DND-41 (cell line): ENCODE measurements at places on chromosomes 2 and 18.

DNA sequence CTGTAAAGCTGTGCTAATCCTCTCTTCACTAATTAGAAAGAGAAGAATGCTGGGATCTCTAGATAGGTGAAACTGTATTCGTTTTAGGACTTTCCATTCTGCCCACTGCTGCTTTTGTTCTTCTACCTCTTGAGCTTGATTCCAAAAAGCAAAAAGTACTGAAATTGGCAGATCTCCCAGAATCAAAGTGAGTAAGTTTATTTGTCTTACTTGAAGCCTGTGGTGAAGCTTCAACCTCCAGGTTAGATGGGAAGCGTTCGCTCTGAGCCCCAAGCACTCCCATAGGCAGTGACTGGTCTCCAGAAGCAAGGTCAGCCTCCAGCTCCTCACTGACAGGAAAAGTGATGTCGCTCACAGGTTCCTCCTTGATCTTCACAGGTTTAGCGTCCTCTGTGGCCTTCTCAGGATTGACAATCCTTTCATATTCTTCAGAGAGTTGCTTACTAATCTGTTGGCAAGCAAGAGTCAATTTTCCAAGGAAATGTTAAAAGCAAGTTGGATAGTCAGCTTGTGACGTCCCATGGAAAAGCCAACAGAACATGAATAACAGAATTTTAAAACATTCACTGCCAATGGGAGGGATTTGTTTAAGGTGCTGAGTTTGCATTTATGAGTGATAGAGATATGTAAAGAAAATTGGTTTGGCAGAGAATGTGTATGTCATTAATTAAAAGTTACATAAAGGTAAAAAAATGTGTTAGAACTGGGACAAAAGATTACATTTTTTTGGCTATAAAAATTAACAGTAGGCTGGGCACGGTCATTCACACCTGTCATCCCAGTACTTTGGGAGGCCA, 8.1 kb downstream of the SUPT7L start:
- DNase-seq: no peak

GRCh38 chr2:217225596-217225995, 365.7 kb upstream of the TNP1 start:
- no peak for DNase-seq

DNA sequence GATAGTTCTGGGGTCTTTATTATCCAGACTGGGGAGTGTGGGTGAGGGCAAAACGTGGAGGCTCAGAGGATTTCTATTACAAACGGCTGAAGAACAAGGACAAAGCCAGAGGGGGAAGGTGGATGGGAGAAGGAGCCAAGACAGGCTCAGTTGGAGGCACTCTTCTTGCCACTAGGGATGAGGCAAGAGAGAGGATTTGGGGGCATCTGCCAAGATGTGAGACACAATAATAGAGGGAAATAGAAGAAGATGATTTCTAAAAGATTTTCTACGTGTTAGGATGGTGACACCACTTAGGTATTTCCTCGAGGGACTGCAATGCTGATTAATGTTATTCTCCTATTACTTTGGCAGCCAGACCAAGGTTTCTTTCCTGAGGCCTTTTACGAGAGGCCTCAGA, 71.8 kb downstream of the APOB start:
- no peak for DNase-seq

GRCh38 chr2:19863303-19864041, 38.3 kb downstream of the TTC32 start:
- DNase-seq: peak; percentile 46

DNA sequence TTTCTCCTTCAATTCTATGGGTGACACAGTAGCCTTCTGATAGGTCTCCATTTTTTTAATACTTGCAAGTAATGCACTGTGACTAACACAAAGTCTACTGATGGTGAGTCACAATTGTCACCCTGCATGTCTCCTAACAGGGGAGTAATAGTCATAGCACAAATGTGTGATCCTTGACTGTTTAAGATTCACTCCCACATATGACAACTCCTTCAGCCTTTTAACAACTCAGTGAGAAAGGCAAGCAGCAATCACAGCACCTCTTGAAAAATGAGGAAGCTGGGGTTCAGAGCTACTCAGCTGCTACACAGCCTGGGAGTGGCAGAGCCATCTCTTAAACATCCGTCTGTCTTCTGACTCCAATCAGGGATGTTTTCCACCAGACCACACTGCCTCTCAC, 63.8 kb downstream of the EHD3 start:
- DNase-seq: no peak

DNA sequence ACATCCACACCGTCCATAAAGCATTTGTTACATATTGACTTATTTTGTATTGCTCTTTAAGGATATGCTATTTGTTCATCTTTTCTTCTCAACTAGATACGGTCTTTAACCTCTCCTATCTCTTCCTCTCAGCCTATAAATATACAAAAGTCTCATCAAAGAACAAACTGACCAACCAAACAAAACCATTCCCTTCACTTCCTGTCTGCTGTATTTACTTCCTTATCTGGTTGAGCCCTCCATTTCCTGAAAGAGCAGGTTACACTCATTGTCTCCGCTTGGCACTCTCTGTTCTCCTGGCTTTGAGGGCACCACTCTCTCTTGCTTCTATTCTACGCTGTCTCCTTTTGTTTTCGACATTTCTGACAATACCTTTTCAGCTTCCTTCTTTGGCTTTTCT, 431.9 kb upstream of the TCF4 start:
- DNase-seq: no peak

- DNase-seq: no peak
These were observed 59.9 kb upstream of the LRPPRC start for GRCh38 chr2:44055664-44056063.

GRCh38 chr18:46416706-46417638, 240.0 kb downstream of the LOXHD1 start:
- peak; percentile 28 for DNase-seq

DNA sequence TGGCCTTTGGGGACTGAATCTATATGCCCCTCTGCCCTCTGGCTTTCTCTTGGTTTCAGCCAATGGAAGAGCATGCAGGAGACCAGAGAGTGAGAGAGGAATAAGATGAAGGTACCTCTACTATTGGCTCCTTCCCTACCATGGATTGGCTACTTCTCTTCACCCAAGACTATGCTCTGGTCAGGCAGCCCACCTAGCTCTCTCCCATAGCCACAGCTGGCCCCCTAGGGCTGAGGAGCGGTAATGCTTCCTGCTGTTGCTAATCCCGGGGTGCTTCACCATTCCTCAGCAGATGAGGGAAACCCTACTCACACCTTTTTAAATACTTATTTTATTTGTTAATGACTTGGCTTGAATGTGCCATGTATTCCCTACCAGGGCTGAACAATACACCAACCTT, 142.4 kb downstream of the MREG start:
- DNase-seq: no peak

- no peak for DNase-seq
These were observed 80.3 kb upstream of the TSPYL6 start for GRCh38 chr2:54336136-54336976.

GRCh38 chr2:164589522-164589921, 31.8 kb downstream of the GRB14 start:
- no peak for DNase-seq

GRCh38 chr2:128630974-128631697, 312.5 kb upstream of the HS6ST1 start:
- peak; percentile 69 for DNase-seq

- DNase-seq: no peak
These were observed 242.1 kb downstream of the TMX3 start for GRCh38 chr18:68472701-68473295.

- no peak for DNase-seq
These were observed 75.3 kb downstream of the GALNT3 start for GRCh38 chr2:165718610-165719210.

- DNase-seq: no peak
These were observed 23.2 kb downstream of the SUMO1 start for GRCh38 chr2:202215179-202215578.

GRCh38 chr2:43082111-43082894, 144.1 kb downstream of the ZFP36L2 start:
- DNase-seq: peak; percentile 63

DNA sequence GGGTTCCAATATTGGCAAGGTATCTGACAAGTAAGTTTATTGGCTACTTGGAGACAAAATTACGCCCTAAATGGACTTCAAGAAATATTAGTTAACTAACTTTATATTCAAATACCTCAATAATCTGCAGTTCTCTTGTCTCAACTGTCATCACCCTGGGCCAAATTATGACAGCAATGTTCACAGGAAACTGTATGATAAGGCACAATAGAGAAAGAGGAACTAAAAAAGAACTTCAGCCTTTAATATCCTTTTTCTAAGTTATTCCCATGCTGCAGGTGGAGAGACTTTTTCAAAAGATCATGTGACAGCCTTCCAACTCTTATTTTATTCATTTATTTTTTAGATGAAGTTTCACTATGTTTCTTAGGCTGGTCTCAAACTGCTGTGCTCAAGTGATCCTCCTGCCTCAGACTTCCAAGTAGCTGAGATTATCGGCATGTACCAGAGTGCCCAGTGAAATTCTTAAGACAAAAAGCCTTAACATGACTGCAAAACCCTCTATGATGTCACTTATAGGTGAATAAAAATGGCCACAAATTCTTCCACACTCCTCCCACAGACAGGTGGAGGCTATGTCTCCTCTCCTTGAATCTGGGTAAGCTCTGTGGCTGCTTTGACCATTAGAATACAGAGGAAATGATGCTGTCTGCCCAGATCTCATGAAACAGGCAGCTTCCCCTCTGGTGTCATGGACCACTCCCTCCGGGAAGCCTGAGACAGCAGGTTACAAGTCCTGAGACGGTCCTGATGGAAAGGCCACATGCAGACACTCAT, 211.0 kb downstream of the TGIF1 start:
- DNase-seq: no peak

DNA sequence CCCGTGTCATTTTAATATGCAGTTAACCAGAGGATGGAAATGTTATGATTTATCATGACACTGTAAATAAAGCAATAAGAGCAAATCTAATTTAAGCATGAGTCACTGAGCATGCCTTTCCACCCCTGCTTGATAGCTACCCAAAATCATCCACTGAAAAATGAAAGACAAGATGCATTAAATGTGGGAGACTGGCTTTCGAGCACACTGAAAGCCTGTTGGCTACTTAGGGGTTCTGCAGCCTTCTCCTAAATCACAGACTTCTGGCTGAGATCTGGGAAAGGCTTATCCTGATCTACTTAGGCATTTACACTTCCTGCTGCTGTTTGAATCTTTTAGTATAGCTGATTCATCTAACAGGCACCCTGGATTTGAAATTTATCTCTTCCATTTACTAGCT, 778.3 kb upstream of the CDH7 start:
- no peak for DNase-seq

DNA sequence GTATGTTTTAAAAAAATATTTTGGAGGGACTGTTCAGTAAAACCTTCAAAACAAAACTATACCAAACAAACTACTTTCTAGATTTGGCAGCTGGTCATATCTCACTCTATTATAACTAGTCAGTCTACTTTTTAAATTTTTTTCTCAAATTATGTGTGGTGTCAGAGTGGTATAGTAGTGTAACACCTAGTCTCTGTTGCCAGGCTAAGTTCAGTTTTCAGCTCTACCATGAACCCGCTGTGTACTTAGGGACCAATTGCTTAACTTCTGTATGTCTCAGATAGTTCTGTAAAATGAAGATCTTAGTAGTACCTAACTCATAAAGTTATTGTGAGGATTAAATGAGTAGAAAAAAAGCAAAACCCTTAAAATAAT, 54.3 kb downstream of the GPD2 start:
- DNase-seq: no peak

- no peak for DNase-seq
These were observed 215.0 kb upstream of the MYT1L start for GRCh38 chr2:2546046-2546445.

- peak; percentile 71 for DNase-seq
These were observed at the start of gene TGIF1 for GRCh38 chr18:3450012-3450798. Gene TGIF1, plus strand, starts transcription at chr18:3450172. Its CDS starts 318 bp downstream, at chr18:3450490.

- no peak for DNase-seq
These were observed 38.4 kb downstream of the ROCK1 start for GRCh38 chr18:21073180-21073579.

GRCh38 chr18:23812546-23813440, 123.5 kb downstream of the LAMA3 start:
- DNase-seq: no peak

DNA sequence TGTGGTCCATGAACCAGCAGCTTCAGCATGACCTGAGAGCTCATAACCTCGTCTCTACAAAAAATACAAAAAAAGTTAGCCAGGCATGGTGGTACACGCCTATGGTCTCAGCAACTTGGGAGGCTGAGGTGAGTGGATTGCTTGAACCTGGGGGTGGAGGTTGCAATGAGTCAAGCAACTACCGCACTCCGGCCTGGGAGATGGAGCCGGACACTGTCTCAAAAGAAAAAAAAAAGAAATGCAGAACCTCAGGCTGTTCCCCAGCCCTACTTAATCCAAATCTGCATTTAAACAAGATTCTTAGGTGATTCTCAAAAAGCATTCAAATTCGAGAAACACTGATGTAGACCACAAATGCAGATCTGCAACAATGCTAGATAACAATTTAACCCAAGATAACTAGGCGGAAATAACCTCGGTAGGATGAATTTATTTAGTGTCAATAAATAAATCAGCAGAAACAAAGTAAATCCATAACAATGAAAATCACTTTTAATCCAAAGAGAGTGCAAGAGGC, 203.5 kb downstream of the SP3 start:
- no peak for DNase-seq

- no peak for DNase-seq
These were observed 1.8 kb downstream of the LANCL1 start for GRCh38 chr2:210474776-210475175.

GRCh38 chr2:130776550-130776949, 21.2 kb downstream of the AMER3 start:
- no peak for DNase-seq

GRCh38 chr2:175567435-175568061, 386.0 kb upstream of the ATP5MC3 start:
- peak; percentile 12 for DNase-seq

GRCh38 chr18:21700528-21701075, 4.0 kb downstream of the ABHD3 start:
- no peak for DNase-seq

GRCh38 chr2:181421131-181421458, 36.1 kb upstream of the ITGA4 start:
- DNase-seq: no peak

DNA sequence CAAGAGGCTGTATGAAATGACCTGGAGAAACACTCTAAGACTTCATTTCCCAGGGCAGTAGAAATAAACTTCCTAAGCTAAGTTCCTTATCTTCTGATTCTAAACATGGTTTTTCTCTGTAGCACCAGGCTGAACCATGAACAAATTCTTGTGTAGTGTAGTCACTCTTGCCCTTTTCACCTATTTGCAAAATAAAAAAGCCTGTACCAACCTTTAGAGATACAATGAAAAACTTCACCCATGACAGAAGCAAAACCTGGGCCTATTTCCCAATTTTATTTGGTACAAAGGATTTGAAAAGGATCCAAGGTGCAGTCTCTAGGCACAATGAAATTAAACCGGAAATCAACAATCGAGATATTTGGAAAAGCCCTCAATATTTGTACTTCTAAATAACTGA, 43.6 kb downstream of the POLR1A start:
- no peak for DNase-seq

- DNase-seq: no peak
These were observed 7.5 kb downstream of the GALNT1 start for GRCh38 chr18:35588995-35589394.

- peak; percentile 11 for DNase-seq
These were observed 777 bp upstream of the C18orf32 start for GRCh38 chr18:49487711-49488310.

GRCh38 chr2:35035883-35036282, 1319.7 kb upstream of the CRIM1 start:
- DNase-seq: no peak

- no peak for DNase-seq
These were observed 1.3 kb upstream of the ANKRD12 start for GRCh38 chr18:9135081-9135911.

- DNase-seq: no peak
These were observed 38.4 kb downstream of the TBC1D8 start for GRCh38 chr2:101112772-101113157.
